ENCODE measurements at places on chromosomes 1 and 21.

DNA sequence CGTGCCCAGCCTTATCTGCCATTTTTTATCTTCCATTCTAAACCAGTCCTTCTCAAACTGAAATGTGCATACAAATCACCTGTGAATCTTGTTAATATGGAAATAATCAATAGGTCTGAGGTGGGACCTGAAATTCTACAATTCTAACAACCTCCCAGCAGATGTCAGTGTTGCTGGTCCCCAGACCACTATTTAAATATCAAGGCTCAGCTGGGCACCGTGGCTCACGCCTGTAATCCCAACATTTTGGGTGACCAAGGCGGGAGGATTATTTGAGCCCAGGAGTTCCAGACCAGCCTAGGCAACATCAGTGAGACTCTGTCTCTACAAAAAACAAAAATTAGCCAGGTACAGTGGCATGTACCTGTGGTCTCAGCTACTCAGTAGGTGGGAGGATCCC is 4.1 kb downstream of the UQCRHL start:
- H3K27me3 ChIP-seq, result no peaks in the 10 kb centered on the region
- H3K27ac ChIP-seq, result no peak overlapping the region
- H3K36me3 ChIP-seq, result no peaks in the 10 kb centered on the region

DNA sequence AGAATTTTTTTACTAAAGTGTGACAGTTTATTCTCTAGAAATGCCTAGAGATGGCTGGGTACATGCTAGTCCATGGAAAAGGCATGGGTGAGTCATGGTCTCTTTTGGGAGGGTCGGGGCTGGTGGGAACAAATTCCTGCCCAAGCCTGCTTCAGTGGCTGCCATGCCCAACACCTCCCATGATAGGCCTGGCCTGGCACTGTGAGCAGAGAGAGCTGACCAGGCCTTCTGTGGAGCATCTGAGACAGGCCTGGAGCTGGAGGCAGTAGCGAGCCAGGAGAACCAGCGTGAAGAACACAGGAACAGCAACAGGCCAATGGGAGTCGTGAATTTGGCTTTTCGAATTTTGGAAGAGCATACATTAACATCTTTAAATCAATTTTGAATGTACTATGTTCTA is 209.2 kb downstream of the SDCCAG8 start:
- no peaks in the 10 kb centered on the region for H3K36me3 ChIP-seq
- no peak overlapping the region for H3K27ac ChIP-seq
- H3K27me3 ChIP-seq, result no peaks in the 10 kb centered on the region
- H3K4me1 ChIP-seq, result peaks cover 4% of the 10 kb centered on the region
- no peak overlapping the region for H3K4me3 ChIP-seq
- DNase-seq, result peak; percentile 7

DNA sequence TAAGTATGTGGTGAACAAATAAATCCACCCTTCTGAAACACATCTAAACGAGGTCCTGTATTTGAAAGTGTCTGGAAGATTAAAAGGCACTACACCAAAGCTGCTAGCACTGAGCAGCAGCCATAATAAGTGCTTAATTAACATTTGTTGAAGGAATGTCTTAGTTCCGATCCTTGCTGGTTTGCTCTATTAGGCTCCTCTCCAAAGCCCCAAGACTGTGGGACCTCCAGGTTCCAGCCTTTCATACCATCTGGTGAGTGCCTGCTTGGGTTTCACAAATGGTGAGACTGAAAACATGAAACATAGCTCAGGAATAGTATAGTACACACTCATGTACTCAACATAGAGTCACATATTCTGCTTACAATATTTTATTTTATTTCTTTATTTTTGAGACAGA is 640 bp upstream of the CYP2J2 start:
- no peaks in the 10 kb centered on the region for H3K36me3 ChIP-seq
- DNase-seq, result no peak
- H3K4me3 ChIP-seq, result peak overlapping the region; percentile 58
- no peak overlapping the region for H3K27ac ChIP-seq

DNA sequence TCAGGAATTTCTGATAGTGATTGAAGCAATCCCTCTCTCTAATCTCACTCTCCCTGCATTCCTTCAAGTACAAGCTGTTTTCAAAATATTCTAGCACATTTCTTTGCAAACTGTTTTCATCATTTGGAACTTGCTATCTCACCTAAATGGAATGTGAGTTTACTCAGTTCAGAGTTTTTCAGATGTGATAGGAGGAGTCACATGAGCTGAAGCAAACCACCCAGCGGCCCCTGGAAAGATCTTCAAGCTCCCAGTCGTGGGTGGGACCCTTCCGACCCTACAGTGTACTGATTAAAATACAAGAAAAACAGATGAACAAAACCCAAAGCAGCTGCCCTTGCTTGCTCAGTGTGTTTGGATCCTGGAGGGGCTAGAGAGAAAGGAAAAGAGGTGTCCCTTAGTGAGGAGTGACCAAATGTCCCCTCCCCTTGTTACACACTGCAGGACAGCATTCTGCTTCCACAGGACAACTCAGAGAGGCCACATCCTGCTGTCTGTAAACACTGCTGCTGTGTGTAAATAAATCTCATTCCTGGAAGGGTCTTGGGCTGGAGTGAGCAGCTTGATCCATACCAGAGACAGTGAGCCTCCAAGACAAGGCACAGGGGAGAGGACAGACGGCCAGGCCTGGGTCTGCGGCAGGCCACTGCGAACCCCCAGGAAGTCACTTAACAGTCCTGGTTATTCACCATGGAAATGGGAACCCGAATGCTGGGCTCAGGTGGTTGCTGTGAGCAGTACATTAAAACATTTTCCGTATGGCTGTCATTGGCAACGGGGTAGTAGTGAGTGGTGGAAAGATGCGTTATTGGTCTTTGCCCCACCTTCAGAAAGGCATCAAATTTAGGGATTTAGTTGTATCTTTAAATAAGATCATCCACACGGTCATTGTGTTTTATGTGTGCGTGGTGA is 229.2 kb downstream of the RHOU start:
- DNase-seq, result no peak
- H3K27me3 ChIP-seq, result no peaks in the 10 kb centered on the region
- H3K4me1 ChIP-seq, result peaks cover 4% of the 10 kb centered on the region
- no peaks in the 10 kb centered on the region for H3K36me3 ChIP-seq
- H3K4me3 ChIP-seq, result no peak overlapping the region
- peak overlapping the region; percentile 10 for H3K27ac ChIP-seq

GRCh38 chr1:78333502-78333901 is 157.3 kb upstream of the PTGFR start:
- no peak overlapping the region for H3K27ac ChIP-seq
- H3K27me3 ChIP-seq, result no peaks in the 10 kb centered on the region
- H3K36me3 ChIP-seq, result no peaks in the 10 kb centered on the region
- peak; percentile 37 for DNase-seq
